NCI-H526 treated with DMSO at 0.1 percent for 48 hours (cell line): ENCODE measurements at places on chromosomes 11 and 22.

- no peak for DNase-seq
These were observed 1.2 kb downstream of the SIK3 start for GRCh38 chr11:117097014-117097388.

DNA sequence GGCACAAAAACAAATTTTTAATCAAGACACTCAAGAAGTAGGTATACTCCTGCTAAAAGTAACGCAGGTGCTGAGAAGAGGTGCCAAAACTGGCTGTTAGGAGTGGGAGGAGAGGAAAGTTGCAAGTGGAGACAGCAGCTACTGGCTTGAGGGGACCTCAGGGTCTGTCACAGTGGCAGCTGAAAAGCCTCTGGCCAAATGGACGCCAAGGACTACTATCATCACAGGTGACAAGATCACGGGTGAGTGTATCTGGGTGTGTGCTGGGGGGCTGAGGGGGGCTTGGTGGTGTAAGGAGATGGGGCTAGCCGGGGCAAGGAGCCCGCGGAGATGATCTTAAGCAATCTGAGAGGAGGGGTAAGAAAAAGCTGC, 687 bp downstream of the ZNF202 start:
- no peak for DNase-seq

- no peak for DNase-seq
These were observed 77.8 kb downstream of the UBASH3B start for GRCh38 chr11:122733318-122733717.

- DNase-seq: no peak
These were observed 321.9 kb downstream of the MIAT start for GRCh38 chr22:26979294-26979693.

DNA sequence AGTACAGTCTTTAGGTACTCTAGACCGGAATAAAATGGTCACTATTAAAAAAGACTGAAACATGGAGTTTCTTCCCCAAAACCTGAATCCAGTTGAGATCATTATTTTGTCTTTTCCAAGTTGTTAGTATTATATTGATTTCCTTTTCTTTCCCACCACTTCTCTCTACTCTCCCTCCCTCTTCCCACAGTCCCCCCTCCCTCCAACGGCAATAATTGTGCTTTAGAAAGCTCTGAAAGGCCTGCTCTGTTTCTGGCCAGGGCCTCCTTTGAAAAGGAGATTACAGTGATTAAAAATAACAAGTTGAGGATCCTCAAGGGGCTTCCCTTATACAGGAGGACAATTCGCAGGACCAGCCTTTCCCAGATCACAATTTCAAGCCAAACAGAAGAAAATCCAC, 3.5 kb downstream of the SPON1 start:
- no peak for DNase-seq

DNA sequence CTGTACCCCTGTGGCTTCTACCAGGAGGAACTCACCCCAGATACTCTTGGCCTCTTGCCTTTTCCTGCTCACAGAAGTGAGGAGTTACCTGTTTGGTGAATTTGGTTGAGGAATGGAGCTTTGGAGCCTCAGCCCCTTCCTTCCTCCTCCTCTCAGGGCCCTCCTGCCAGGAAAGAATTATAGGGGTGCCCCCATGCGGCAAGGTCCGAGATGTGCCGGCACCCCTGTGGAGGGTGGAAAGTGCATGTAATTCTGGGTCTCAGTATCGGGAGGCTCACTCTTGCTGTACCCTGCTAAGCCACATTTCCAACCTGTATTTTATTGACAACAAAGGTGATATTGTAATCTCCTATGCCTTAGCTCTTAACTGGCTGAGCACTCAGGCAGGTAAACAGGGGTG, 13.7 kb upstream of the IGSF22 start:
- no peak for DNase-seq

- no peak for DNase-seq
These were observed 25.8 kb upstream of the PPARA start for GRCh38 chr22:46124383-46125144.
